Colonic mucosa (tissue), 4 donors: ENCODE measurements at places on chromosomes 5 and 9.

GRCh38 chr9:4097515-4097914 lies 202.4 kb downstream of the GLIS3 start:
- no peak for DNase-seq

DNA sequence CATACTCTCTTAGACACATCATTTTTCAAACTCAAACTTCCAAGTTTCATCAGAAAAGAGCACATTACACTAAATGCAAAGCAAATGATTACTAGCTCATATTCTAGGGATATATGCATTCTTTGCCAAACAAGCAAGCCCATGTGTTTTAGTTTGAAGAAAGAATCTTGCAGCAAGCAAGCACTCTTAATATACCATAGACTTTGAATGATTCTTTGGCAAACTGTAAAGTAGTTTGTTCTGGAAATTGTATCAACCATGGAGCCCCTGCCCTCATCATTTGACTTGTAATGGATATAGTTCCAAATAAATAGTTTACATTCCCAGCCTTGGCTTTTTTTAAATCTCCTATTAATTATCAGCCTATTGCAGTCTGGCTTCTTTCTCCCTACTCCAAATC lies 325.2 kb downstream of the NR2F1-AS1 start:
- DNase-seq, result no peak

DNA sequence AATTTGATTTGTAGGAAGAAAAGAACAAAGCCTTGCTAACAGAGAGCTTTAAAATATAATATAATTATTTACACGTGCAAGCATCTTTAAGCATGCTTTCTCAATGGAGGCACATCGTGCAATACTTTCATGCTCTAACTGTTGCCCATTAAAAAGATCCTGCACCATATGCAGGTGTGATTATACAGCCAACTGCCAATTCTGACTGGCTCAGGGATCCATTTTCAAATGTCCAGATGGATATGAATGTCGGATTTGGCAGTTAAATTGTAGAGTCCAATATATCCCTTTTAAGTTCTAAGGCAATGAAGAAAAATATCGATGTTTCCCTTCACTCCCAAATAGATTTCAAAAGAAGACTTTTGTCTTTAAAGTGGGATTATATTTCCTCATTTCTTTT lies 416.4 kb upstream of the CD180 start:
- DNase-seq, result no peak

GRCh38 chr9:76351006-76351405 lies 43.2 kb downstream of the RFK start:
- no peak for DNase-seq

- DNase-seq, result no peak
Measured at GRCh38 chr9:126701813-126702140, 88.0 kb downstream of the LMX1B start.

DNA sequence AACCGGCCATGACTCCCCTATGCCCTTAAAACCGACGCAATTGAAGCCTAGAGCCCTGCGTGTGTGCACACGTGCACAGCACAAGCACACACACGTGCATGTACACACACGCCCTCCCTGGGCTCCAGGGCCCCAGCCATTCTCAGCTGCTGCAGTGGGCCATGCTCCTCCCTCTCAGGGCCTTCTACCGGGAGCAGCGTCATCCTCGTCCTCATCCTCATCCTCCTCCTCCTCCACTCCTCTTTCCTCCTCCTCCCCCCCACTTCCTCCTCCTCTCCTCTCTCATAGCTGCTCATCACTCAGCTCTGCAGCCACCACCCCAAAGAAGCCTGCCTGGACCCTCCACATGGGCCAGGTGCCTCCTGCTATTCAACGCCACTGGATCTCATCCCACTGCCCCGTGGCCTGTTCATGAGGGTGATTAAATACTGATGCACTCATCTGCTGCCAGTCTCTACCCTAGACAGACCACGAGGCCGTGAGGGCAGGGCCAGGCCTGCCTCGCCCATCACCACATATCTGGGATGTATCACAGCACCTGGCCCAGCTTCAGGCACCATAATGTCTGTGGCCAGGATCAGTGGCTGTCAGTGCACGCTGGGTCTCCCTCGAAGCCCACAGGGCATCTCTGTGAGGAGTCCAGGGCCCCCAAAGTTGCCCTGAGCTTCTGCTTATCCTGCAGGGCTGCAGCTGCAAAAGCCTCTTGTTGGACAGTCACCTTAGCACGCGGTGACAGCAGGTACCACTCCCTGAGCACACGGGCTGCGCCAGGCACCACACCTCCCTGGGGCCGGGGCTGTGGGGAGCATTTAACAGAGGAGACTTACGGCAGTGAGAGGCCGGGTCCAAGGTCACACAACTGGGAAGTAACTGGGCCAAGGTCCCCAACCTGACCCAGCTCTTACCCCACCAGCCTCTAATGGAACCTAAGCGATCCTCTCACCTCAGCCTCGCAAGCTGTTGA lies 9.8 kb downstream of the FAM78A start:
- no peak for DNase-seq

GRCh38 chr5:5089895-5090649 lies 50.1 kb upstream of the ADAMTS16 start:
- DNase-seq, result no peak

DNA sequence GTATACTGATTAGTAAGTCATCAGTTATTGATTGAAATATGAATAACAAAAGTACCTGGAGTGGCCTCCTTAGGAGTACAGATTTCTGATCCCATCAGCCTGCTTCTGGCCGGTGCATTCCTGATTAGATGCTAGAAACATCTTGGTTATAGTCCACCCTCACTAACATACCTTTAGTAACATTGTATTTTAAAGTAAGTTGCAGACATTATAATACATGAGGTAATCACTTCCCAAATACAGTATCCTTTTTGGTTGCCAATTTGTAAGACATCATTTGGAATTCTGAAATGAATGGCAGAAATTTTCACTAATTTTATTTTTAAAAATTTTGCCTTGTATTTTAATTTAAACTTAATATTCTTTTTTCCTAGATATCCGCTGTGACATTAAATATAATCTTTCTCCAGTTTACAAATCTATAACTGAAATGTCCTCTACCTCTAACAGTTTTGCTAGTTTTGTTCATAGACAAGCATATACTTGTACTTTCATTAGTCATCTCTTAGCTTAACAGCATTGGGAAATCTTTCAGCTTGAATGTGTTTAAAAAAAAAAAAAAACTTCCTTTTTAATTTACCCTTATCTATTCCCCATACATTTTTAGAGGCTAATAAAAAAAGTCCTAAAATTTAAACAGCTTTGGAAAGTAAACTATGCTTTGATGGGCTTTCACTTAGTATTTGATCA lies 178.9 kb downstream of the XRCC4 start:
- DNase-seq, result no peak

- no peak for DNase-seq
Measured at GRCh38 chr9:89405826-89406225, 87.5 kb downstream of the SECISBP2 start.

GRCh38 chr9:108851138-108851537 lies 4.6 kb downstream of the ACTL7B start:
- DNase-seq, result no peak

GRCh38 chr9:113125386-113126035 lies 25.3 kb upstream of the SLC31A2 start:
- no peak for DNase-seq

- no peak for DNase-seq
Measured at GRCh38 chr9:36298566-36298965, 40.3 kb upstream of the GNE start.

- peak; percentile 93 for DNase-seq
Measured at GRCh38 chr9:113508111-113508749, 44.7 kb downstream of the RGS3 start.

DNA sequence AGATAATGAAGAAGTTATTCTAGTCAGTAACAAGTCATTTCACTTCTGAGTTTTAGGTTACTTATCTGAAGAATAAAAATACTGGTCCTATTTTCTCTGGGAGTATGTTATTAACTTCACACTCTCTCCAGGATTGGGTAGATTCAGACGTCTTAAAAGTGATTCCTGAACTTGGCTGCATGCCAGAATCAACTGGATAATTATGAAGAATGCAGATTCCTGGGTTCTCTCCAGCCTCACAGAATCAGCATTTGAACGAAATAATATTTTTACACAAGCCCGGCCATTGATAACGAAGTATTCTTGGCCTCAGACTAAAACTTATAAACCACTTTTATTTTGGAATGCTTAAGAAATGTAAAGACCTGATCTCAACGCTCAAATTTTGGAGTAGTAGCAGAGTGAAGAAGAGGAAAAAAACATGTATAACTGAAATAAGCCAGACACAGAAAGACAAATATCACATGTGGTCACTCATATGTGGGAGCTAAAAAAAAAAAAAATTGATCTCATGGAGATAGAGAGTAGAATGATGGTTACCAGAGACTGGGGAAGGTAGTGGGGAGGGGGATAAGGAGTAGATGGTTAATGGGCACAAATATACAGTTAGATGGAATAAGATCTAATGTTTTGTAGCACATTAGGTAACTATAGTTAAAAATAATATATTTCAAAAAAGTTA lies 507.3 kb downstream of the ISL1 start:
- DNase-seq, result no peak

GRCh38 chr5:142959683-142960657 lies 189.8 kb downstream of the ARHGAP26 start:
- no peak for DNase-seq

DNA sequence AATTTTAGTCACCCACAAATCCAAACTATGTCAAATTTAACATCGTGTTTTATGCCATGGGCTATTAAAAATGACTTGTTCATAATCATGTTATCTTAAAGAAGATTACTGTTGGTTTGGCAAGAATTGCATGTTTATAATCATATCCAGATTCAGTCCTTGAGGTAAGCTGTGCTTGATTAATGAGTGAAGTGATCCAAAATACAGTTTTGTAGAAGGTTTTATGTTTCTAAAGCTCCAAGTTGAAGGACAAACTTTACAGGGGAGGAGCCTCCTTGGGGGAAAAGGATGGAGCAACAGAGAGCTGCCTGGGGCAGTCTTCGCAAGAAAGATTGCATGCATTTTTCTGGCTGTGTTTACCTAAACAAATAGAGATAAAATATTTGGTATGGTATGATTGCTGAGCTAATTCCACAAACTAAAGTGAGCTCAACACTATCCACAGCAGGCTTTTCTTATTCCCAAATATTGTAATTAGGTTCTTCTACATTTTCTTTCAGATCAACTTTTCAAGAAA lies 189.5 kb upstream of the TYRP1 start:
- no peak for DNase-seq

DNA sequence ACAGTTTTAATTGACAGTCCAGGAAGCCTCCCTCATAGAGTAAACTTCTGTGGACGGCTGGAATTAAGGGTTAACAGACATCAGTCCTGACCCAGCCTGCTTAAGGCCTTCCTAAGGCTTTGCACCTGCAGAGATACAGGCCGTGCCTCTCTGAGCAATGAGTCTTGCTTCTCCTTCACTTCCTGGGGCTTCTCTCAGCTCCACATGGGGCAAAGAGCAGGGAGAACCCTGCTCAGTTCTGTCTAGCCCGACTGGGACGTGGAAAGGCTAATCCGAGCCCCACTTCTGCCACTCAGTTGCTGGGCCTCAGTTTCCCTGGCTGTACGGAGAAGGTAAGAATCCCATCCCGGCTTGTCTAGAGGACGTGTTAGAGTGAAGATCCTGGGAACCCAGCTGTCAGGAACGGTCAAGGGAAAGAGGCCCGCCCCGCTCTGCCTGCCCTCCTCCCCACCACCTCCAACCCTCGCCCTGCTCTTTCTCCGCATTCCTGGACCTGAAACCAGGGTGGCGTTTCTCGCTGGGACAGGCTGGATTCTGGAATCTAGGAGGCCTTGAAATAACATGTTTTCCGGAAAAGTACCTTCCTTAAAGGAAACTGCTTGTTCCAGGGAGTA lies 6.5 kb downstream of the SPAAR start:
- DNase-seq, result no peak

GRCh38 chr9:36152741-36153438 lies 16.3 kb upstream of the CCIN start:
- DNase-seq, result no peak

- DNase-seq, result no peak
Measured at GRCh38 chr9:83245979-83246659, 183.2 kb upstream of the RASEF start.

GRCh38 chr5:68303754-68304420 lies 88.3 kb downstream of the PIK3R1 start:
- no peak for DNase-seq

DNA sequence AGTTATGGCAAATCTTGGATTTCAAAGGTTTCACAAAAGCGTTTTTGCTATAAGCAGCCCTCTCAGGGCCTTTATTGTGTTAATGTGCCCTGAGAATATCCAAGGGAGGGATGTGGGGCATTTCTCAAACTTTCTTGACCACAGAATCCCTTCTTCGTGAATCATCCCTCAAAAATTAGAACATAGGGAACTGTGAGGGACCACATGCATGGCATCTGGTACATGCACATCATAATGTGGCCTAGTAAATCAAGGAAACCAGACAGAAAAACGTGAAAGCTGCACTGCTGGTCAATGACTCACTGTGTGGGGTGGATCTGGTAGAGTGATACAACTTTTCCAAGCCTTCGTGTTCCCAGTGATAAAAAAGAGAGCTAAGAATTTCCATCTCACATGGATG lies 22.4 kb downstream of the DDX31 start:
- DNase-seq, result no peak
